T1000 (cell line): ENCODE measurements at places on chromosomes 2 and 18.

DNA sequence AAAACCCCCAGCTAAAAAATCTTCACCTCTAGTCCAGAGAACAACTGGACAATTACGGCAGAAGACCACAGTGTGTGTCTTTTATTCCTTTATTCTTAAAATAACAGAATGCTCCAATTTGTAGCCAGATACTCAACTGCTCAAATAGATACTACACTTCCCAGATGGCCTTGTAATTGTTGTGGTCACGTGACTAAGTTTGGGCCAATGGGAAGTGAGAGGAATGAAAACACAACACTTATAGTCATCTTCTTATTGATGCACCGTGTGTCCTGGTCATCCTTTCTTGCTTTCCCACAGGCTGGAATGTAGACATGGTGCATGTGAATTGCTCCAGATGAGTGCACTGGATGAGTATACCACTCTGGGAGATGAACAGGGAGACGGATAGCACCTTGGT is 145.1 kb downstream of the CDC42EP3 start:
- no peak for DNase-seq

DNA sequence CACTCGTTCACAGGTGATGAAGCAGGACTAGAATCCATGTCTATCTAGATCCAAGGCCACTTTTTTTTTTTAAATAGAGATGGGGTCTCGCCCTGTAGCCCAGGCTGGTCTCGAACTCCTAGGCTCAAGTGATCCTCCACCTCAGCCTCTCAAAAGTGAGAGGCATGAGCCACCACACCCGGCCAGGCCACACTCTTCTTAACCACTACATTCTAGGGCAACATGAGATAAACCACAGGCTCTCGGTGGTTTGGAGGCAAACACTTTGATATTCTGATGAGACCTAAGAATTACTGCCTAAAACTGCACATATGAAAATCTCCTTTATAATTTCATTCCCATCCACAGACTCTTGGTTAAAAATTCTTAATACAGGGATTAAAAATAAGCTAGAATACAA is 51.8 kb downstream of the USP34 start:
- DNase-seq = no peak

GRCh38 chr2:59342166-59342565 is 1101.0 kb upstream of the FANCL start:
- DNase-seq = no peak

DNA sequence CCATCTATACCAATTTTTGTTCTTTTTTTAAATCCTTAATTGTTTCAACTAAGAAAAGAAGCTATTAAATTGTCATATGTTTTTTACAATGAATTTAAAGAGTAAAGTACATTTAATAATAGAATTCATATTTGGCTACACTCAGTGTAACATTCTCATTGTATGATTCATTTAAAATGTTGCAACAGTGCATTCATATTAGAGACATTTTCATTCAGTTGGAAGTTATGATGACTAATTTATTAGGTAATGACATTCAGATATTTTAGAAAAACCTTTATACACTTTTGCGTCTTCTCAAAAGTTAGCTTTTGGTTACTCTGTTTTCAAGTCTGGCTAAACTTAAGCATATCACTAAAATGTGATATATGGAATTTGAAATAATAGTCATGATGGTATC is 887.5 kb upstream of the NRXN1 start:
- DNase-seq = no peak
